ENCODE measurements at places on chromosomes 2 and 18.

DNA sequence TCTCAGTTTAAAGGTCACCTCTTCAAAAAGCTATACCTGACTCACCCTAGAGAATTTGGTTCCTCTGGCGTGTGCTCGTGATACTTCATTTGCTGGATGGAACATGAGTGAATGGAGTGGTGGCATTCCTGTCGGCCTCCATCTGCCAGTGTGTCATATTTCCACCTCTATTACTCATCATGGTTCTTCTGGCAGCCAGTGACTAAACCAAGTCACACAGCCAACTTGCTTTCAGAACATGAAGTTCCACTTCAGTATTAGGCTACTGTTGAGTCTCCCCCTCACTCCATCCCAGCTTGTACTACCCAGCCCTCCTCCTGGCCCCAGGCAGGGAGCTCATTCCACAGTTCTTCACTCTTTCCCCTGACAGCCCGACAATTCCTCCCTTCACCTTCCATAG, 169.8 kb downstream of the MREG start:
- DNase-seq: no peak

- no peak for DNase-seq
Observed at GRCh38 chr2:231321556-231322334, 73.8 kb upstream of the B3GNT7 start.

DNA sequence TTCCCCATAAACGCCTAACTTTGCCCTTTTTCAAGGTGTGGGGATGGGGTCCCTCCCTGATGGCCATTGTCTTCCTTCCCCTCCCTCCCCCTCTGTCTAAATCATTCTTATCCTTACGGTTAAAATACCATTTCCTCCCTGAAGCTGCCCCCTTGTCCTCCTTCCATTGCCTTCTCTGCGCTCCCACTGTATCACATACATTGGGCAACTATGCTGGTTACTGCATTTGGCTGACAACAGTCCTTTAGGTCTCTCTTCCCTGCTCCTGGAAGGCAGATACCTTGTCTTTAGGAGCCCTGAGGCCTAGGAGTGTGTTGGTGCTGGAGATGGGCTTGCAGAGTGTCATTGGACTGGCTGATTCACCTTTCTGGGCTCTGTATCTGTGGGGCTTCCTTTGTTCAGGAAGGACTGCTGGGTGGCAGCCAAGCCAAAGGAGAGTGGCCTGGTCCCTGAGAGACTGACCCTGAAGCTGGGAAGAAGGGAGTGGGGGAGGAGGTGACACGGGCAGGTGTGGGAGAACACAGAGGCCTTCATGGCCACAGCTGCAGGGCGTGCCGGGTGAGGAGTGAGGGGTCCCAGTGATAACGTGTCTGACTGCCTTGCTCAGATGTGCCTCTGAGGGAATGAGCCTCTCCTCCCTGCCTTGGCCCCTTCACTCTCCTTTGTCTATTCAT, 2.2 kb downstream of the WNT6 start:
- no peak for DNase-seq

- DNase-seq: no peak
Observed at GRCh38 chr2:236366049-236366387, 101.8 kb upstream of the ASB18 start.

GRCh38 chr2:44799105-44799504, 142.4 kb upstream of the SIX3 start:
- no peak for DNase-seq

DNA sequence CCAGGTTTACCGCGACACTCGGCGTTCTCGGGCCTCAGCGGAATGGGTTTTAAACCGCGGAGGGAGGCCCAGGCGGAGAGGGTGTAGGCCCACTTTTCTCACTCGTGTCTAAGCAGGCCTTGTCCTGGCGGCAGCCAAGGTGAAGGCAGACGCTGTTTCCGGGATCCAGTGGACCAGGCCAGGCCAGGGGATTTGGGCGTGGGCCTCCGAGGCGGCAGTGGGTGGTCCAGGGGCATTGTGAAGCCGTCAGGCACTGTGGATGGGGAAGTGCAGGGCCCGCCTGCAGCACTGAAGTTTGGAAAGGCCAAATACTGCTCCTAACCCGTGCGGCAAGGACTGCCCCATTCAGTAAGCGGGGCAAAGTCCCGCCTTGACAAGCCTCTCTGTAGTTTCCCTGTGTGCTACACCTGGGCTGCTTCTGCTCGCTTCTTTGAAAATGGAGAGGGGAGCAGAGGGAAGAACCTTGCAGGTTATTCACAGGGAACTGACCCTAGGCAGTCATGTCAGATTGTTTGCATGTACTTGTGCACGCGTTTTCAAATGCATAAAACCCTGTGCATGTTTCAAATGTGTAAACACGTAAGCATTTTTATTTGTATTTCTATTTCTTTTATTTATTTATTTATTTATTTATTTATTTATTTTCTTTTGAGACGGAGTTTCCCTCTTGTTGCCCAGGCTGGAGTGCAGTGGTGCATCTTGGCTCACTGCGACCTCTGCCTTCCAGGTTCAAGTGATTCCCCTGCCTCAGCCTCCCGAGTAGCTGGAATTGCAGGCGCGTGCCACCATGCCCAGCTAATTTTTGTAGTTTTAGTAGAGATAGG, 7.5 kb upstream of the DLX2 start:
- no peak for DNase-seq
